ENCODE measurements at places on chromosomes 4 and X.

DNA sequence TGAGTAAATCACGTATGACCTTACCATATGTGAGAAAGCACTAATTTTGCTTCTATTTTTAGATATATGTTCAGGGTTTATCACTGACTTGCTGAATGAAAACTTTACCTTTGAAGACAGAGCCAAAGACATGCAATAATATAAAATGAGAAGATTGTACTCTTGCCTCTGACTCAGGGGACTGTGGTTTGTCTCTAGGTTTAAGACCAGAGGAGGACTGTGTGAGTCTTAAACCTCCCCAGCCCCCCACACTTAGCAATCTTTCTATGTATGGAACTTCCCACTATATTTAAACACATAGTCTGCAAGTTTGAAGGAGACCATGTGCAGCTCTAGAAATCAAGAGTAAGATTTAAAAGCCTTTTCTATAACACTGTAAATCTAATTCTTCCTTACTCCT is 368.7 kb upstream of the FAM241A start:
- peak; percentile 60 for DNase-seq

GRCh38 chr4:108010167-108010566 is 20.5 kb downstream of the HADH start:
- peak; percentile 56 for DNase-seq

- no peak for DNase-seq
Measured at GRCh38 chr4:156981262-156981769, 9.7 kb upstream of the PDGFC start.

- no peak for DNase-seq
Measured at GRCh38 chrX:26851981-26852380, 611.2 kb downstream of the PPP4R3C start.

GRCh38 chr4:173288698-173289352 is 45.3 kb downstream of the HMGB2 start:
- DNase-seq = no peak

- DNase-seq = no peak
Measured at GRCh38 chr4:148735432-148736155, 293.4 kb upstream of the NR3C2 start.

DNA sequence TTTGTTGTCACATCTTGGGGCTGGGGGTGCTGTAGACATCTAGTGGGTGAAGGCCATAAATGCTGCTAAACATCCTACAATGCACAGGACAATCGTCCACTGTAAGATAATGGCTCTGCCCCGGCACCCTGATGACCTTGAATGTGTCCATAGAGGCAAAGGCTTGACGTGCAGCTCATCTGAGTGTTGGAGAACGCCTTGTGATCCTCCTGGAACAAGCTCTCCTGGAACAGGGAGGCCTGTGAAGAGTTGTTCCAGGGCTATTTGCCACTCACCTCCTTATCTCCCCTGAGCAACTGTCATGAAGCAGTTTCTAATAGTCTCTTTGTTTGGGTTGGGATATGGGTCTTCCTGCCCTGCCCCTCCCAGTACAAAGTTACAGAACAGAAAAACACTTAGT is 15.2 kb upstream of the PCYT1B start:
- DNase-seq = no peak

- no peak for DNase-seq
Measured at GRCh38 chr4:185700630-185701029, 111.4 kb downstream of the SORBS2 start.

- peak; percentile 11 for DNase-seq
Measured at GRCh38 chrX:134898440-134898839, 92.4 kb upstream of the SMIM10 start.
